Neural crest cell (in vitro differentiated cells): ENCODE measurements at places on chromosomes 6 and 20. TPM values are rescaled to one million over a fixed set of nuclear protein-coding genes. Genes with fewer than 3 reads are reported as not detected.

PRR18 gene
- total RNA-seq, result 0.16 and 0.35 TPM in 2 replicates

KHDRBS2 gene
- total RNA-seq, result 7.0 and 7.3 TPM in 2 replicates

C4A gene
- 5.6 and 10.1 TPM in 2 replicates for total RNA-seq

PMEPA1 gene
- 3.2 and 4.2 TPM in 2 replicates for total RNA-seq

- H3K27ac ChIP-seq, result no peak overlapping the region
- peaks cover 7% of the 10 kb centered on the region for H3K27me3 ChIP-seq
- H3K36me3 ChIP-seq, result peaks cover 3% of the 10 kb centered on the region
- H3K4me1 ChIP-seq, result peaks cover 21% of the 10 kb centered on the region
- DNase-seq, result no peak
- H3K4me3 ChIP-seq, result no peak overlapping the region
Observed at GRCh38 chr6:130632277-130632676, 194.9 kb upstream of the SMLR1 start.

- H3K4me3 ChIP-seq, result peak overlapping the region; percentile 33
- peaks cover 5% of the 10 kb centered on the region for H3K36me3 ChIP-seq
- DNase-seq, result peak; percentile 13
- peak overlapping the region; percentile 68 for H3K27ac ChIP-seq
- peaks cover 33% of the 10 kb centered on the region for H3K27me3 ChIP-seq
Observed at GRCh38 chr6:125445054-125445453, 143.3 kb upstream of the HDDC2 start.

DNA sequence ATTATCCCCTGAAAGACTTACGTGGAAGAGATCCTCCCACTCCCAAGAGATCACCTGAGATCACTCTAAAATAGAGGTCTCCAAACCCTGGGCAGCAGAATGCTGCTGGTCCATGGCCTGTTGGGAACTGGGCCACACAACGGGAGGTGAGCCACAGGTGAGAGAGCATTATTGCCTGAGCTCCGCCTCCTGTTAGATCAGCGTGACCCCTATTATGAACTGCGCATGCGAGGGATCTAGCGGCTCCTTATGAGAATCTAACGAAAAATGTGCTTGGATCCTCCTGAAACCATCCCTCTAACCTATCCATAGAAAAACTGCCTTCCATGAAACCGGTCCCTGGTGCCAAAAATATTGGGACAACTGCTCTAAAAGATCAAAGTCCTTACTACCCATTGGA lies 1057.4 kb downstream of the EPHA7 start:
- H3K27me3 ChIP-seq, result no peaks in the 10 kb centered on the region
- H3K4me3 ChIP-seq, result no peak overlapping the region
- H3K4me1 ChIP-seq, result no peaks in the 10 kb centered on the region
- H3K36me3 ChIP-seq, result no peaks in the 10 kb centered on the region

DNA sequence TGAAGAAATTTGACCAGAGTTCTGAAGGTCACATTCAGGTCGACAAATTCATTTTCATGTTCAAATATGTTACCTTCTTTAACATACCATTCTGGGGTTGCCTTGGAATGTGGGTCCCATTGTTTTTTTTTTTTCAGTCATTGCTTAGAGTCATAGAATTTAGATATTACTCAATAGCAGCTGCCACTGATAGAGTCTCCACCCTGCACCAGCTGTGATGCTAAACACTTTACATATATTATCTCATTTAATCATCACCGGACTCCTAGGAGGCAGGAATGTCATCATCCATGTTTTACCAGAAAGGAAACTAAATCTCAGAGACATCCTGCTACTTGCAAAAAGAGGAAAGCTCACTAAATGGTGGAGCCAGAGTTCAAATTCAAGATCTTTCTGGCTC lies 204.7 kb downstream of the ESR1 start:
- no peak for DNase-seq
- no peak overlapping the region for H3K27ac ChIP-seq
- peaks cover 18% of the 10 kb centered on the region for H3K27me3 ChIP-seq

DNA sequence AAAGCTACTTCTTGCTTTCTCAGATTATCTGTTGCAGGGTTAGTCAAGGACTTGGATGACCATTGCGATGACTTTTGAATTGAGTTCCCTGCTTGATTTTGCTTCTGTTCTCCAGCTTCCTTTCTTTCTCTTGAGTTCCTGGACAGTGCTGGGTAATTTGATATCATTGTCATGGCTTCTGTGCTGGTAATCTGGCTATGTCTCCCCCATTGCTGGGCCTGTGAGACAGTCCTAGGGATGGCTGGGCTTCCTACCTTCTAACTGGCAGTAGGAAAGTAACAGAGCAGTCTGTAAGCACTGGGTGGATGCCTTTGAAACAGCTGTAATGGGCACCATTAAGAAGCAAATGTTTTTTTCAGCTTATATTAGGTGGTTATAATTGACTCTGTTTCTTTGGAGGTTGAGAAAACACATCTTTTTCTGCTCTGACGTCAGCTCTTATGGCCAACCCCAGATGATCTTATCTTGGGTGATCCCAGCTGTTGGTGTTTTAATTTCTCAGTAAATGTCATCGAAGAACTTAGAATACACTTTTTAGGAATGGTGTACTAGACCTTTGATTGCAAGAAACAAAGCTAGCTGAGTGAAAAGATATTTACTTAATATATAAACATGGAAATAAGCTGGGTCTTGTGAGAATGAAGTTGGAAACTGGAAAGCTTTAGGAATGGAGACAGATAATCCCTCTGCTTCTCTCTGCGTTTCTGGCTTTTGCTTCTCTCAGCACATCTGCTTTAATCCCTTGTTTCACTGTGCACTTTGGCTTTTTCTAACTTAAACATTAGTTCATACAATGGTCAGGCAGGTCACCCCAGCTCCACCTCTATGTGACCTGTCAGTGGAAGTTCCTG lies 195.0 kb upstream of the MAN1A1 start:
- no peaks in the 10 kb centered on the region for H3K27me3 ChIP-seq
- DNase-seq, result no peak
- H3K4me1 ChIP-seq, result no peaks in the 10 kb centered on the region
- H3K27ac ChIP-seq, result no peak overlapping the region

GRCh38 chr6:87949194-87949593 lies 98.4 kb upstream of the SPACA1 start:
- no peak overlapping the region for H3K27ac ChIP-seq
- H3K36me3 ChIP-seq, result no peaks in the 10 kb centered on the region
- H3K4me3 ChIP-seq, result no peak overlapping the region
- H3K4me1 ChIP-seq, result peaks cover 4% of the 10 kb centered on the region
